ENCODE measurements at places on chromosomes 2 and 18.

- DNase-seq, result no peak
Observed at GRCh38 chr2:169659320-169659719, 34.9 kb downstream of the CFAP210 start.

DNA sequence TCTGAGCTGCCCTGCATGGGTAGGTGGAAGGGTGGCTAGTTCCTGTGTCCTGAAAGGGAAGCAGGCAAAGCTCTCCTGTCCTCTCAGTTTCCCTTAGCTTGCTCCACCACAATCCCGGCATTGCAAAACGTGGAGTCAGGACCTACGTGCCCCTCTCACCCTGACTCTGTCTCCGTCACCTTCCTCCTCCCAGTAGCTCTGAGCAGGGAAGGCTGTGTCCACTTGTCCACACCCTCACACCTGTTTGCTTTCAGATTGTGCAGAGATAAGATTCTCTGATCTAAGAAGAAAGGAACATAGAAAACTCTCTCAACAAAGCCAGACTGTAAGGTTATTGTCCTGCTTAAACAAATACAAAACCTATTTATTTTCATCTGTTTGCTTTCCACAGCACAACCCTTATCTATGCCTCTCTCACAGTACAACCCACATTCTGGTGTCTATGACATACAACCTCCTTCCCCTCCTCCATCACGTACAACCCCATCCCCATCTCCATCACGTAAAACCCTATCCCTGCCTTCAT is 79.0 kb downstream of the ALPK2 start:
- DNase-seq, result no peak

- no peak for DNase-seq
Observed at GRCh38 chr2:13696601-13697000, 935.9 kb upstream of the LRATD1 start.

GRCh38 chr18:34544930-34545329 is 165.2 kb upstream of the DTNA start:
- DNase-seq, result no peak

DNA sequence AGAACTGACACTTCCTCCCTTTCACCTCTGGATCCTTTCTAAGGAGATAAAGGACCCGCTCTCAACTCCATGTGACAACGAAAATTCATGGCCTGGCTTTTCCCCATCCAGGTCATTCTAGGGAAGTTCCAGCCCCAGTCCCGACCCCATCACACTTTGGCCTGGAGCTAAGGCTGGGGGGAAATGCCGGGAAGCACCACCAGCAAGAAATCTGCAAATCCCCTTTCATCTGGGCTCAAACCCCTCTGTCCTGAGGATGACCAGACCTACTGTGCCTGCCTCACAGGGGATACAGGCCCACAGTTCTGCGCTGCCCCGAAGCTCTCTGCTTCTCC is 1.3 kb downstream of the SIX2 start:
- no peak for DNase-seq

GRCh38 chr2:69032336-69032735 is 19.4 kb downstream of the ANTXR1 start:
- DNase-seq, result no peak

GRCh38 chr2:20225294-20226151 is 593 bp upstream of the SDC1 start:
- no peak for DNase-seq

- no peak for DNase-seq
Observed at GRCh38 chr2:99404039-99404796, 67.0 kb downstream of the EIF5B start.

GRCh38 chr2:148557844-148558436 is 86.6 kb upstream of the EPC2 start:
- DNase-seq, result no peak

DNA sequence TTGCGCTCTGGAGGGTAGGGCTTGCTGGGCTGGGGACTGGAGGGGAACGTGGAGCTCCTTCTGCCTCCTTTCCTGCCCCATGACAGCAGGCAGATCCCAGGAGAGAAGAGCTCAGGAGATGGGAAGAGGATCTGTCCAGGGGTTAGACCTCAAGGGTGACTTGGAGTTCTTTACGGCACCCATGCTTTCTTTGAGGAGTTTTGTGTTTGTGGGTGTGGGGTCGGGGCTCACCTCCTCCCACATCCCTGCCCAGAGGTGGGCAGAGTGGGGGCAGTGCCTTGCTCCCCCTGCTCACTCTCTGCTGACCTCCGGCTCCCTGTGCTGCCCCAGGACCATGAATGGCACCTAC is 4.3 kb downstream of the GPR35 start:
- DNase-seq, result no peak

DNA sequence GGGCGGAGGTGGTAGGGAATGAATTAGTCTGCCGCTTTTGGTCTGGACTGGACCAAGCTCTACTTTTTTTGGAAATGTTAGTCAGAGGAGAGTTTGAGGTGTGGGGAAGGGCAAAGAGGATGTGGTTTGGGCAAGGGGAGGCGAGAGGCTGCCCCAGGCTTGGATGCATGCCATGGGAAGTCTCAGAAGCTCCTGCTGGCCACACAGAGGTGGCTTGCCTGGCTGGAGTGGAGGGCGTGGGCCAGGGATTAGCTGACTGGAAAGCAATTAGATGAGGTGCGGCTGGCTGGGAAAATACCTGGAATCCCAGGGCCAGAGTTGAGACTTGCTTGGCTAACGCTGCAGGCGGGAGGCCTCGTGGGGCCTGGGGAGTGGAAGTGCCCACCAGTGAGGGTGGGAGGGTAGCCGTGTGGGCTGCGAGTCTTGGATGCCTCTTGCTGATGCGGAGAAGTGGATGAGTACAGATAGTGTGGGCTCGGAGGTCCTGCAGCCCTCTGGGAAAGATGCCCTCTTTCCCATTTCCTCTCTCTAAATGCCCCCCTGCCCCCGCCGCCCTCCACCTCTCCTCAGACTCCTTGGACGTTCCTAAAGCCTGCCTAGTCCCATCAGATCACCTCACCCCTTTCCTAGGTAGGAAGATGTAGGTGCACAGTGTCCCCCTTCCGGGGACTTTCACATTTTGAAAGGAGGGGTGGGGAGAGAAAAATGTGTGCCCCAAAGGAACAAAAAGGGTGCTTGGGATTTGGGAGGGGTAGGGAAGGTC is 117.6 kb downstream of the SMAD7 start:
- no peak for DNase-seq

GRCh38 chr2:19109518-19109917 is 248.9 kb downstream of the OSR1 start:
- no peak for DNase-seq

DNA sequence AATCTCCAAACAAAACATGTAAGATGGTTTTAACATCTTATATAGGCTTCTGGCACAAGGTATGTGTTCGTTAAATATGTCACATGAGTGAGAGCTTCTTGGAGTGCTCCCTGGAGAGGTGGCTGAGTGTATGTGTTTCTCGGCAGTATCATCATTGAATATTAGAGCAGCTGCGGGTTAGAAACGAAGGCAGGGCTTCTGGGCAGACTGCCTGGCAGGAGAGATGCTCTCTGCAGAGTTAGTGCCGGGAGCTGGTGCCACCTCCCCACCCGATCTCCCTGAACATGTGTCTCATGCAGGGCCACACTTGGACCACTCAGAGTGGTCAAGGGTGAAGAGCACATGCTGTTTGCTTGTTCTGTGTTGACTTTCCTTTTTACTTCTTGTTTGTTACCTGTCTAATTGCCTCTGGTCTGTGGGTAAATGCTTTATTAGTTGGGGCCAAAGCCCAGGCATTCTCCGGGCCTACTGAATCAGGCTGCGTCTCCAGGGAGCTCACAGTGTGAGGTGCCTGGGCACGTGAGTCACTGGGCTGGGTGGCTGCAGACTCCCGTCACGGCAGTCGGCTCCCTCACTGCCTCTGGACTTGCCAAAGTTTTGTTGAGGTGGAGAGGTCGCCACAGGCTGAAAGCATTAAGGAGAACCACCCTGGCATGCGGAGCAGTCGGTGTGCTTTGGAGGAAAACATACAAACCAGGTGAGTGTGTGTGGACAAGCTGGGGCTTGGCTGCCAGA is 246.6 kb downstream of the FHOD3 start:
- DNase-seq, result no peak

DNA sequence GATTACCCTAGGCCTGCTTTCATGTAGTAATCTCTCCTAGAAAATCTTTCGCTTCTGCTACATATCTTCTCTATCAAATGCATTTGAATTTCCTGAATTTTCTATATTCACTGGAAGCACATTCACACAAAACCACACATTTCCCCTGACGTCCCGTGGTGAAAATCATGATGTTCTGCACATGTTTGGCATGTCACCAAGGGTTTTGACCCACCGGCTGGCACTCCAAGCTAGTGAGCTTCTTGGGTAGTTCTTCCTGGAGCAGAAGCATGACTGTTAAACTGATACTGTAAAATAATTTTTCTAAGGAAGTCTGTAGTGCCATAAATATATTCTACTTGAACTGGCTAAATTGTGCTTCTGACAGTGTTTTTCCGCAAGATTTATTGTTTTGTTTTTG is 510.1 kb upstream of the SLC8A1 start:
- DNase-seq, result no peak

DNA sequence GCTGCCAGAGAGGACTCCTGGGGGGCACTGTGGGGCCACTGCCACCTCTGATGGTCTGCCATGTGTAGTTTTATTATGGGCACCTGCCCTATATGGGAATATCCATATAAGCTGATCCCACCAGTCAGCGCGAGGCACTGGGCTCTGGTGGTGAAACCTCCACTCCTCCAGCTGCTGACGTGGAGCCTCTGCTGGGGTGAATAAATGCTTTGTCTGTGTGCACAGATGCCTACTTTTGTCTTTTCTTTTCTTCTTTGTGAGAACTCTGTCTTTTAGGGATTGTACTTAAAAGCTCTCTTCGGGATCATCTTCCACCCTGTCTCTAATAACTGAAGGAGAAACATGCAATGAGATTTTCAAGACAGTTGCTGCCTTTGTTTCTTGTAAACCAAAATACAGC is 68.9 kb upstream of the NCK2 start:
- DNase-seq, result no peak

- no peak for DNase-seq
Observed at GRCh38 chr18:49162226-49162864, 211.6 kb upstream of the SMAD7 start.

- DNase-seq, result no peak
Observed at GRCh38 chr2:3051266-3051665, 326.4 kb downstream of the EIPR1 start.

- DNase-seq, result no peak
Observed at GRCh38 chr18:57027190-57027708, 119.6 kb upstream of the BOD1L2 start.

GRCh38 chr2:216857131-216857550 is 2.7 kb downstream of the TNP1 start:
- no peak for DNase-seq

DNA sequence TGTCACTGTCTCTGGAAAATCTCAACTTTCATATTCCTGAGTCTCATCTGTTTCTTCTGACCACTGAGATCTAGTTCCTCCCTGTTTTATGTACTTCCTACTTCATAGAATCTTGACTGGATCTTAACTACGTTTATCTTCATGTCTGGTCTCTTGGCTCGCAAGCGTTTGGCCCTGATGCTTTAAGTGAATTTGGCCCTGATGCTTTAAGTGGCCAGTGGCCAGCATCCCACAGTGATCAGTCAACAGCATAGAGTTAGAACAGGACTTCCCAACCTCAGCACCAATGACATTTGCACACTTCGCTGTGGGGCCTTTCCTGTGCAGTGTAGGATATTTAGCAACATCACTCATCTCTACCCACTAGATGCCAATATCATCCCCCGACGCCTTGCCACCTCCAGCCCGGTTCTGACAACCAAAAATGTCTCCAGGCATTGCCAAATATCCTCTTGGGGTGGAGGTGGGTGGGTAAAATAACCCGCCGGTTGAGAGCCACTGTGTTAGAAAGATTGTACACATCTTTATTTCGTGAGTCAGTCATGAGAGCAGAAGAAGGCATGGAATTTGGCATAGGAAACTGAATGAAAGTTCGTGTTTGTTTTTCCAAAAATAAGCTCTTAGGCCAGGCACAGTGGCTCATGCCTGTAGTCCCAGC is 12.2 kb downstream of the TM4SF20 start:
- no peak for DNase-seq

DNA sequence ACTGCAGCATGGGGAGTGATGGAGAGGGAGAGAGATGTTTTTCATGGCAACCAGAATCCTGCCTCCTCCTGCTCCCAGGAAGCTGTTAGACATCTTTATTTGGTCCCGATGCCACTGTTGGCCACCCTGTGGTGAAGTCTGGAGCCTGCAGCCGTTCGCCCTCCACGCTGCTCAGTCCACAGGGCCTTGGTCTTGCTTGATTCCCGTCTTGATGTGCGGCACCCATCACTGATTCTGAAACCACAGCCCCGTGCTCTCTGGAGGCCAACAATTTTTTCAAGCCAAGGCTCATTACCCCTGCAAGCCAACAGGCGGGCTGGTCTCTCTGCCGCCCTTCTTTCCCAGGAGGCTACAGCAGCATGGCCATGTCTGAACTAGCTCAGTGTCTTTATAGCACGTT is 24.5 kb downstream of the SIGLEC15 start:
- no peak for DNase-seq

- no peak for DNase-seq
Observed at GRCh38 chr2:108936076-108936864, 52.8 kb downstream of the EDAR start.

DNA sequence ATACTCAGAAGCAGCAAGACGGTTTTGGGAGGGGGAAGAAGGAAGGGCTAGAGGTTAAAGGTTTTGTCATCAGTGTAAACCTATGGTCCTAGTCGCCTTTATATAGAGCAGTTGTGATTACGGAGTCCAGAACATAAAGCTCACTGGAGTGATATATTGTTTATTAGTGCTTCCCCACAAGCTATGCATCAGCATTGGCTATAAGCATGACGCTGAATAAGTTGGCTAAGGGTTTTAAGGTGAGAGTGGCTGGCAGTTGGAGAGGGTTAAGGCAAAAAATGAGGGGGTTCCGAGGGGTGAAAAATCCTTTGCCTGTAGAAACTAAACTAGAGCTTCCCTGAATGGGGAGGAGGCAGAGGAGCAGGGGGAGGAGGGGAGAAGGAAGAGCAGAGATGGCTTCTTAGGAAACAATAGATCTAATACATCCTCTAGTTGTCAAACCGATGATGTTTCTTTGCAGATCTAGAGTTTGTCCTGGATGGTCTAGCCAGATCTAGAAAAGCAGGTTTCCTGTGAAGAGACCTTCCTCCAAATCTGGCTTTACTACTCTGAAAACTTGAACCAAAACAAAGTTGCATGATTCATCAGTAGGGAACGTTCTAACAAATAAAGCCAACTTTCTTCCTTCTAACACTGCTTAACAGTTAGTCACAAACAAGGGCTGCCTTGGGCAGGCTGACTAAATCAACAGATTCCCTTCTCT is 2.5 kb downstream of the KLF7 start:
- no peak for DNase-seq

- DNase-seq, result no peak
Observed at GRCh38 chr2:40516604-40517003, 64.7 kb upstream of the SLC8A1 start.

GRCh38 chr2:230161184-230161583 is 58.6 kb downstream of the SP110 start:
- no peak for DNase-seq

GRCh38 chr2:98090951-98091350 is 4.0 kb downstream of the VWA3B start:
- no peak for DNase-seq

GRCh38 chr2:176793792-176794191 is 418.8 kb upstream of the HNRNPA3 start:
- DNase-seq, result no peak

All from effector CD4-positive, alpha-beta T cell (primary cell).